ENCODE measurements at places on chromosomes 12 and 14.
A peak's percentile ranks its signal among the peaks of the same experiment; 100 is the strongest.

DNA sequence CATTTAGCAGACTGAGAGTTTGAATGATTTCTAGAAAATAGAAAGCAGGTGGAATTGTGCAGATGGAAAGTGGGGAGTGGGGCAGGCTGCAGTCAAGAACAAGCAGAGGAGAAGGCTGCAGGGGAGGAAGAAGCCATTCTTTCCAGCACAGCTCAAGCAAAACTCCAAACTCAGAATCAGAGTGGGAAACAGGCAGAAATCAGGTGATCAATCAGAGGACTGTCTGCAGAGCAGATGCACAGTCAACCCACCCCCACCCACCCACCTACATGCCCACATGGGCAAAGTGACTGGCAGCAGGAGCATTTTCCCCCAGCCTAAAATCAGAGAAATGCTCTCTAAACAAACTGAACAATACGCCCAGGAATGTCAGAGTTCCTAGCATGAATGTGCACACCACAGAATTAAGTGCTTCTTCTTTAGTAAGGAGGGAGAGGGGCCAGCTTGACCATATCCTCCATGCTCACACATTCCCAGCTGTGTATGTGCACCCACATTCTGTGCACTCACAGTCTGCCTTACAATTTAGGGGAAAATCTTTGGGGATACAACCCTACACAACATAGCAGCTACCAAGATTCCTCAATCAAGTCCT, 194.1 kb upstream of the PLEKHA5 start:
- DNase-seq: no peak

- no peak for DNase-seq
Observed at GRCh38 chr12:120841525-120841924, 62.6 kb downstream of the SPPL3 start.

DNA sequence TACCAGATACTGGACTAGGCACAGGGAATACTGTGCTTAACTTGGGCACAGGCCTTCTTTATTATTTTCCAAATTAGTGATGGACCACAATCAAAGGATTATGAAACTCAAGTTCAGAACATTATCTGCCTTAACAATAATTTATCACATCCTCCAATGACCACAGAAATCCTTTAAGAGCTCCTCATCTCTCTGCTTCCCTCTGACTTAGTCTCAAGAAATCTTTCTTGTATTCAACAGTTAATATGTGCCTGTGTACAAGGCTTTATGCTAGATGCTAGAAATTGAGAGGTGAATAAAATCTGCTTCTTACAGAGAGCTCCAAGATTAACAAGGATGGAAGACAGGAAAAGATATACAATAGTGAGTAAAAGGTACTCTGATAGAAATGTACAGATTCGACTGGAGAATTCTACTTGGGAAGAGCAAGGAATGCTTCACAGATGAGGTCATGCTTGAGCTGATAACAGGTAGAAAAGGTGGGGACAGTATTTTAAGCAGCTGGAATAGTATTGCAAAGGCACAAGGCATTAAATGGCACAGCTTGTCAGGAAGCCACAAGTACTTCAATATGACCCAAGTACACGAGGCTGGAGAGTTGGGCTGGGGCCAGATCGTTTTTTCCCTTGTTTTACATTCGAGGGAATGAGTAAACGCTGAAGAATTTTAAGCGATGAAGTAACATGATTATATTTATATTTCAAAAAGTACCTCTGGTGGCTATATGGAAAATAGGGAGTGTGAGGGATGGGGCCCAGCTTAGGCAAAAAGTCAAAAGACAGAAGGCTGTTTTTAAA, 55.1 kb upstream of the ARID2 start:
- DNase-seq: peak; percentile 90

- DNase-seq: no peak
Observed at GRCh38 chr14:58298477-58299400, at the start of gene ARID4A. Gene ARID4A, plus strand, starts transcription at chr14:58298555. Its CDS starts 1,300 bp downstream, at chr14:58299855.

- peak; percentile 78 for DNase-seq
Observed at GRCh38 chr12:77299910-77300669, 234.7 kb upstream of the E2F7 start.

DNA sequence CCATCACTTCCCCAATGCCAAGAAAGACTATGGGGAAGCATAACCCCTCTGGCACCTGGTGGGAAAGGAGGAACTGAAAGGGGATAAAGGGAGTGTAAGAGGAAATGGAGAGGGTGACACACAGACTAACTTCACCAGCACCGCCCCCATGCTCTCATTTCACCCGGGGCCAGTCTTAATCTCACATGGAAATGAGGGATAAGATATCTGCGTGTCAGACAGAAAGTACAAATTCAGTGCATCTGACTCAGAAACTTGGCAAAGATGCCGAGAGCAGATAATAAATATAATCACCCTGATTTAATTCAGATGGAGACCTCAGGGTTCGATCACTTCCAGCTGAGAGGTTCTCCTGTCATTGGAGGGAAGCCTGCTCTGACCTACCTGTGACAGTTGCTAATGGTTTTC, 191.6 kb downstream of the DUSP6 start:
- peak; percentile 79 for DNase-seq
